ENCODE measurements at places on chromosomes 7 and 10.

- DNase-seq: no peak
Measured at GRCh38 chr10:123526356-123527064, 139.6 kb upstream of the GPR26 start.

GRCh38 chr10:117071286-117072050 is 66.5 kb upstream of the SHTN1 start:
- no peak for DNase-seq

- no peak for DNase-seq
Measured at GRCh38 chr10:16141499-16141898, 281.2 kb upstream of the MINDY3 start.

- no peak for DNase-seq
Measured at GRCh38 chr10:5814110-5815107, 1.2 kb upstream of the GDI2 start.
